ENCODE measurements at places on chromosomes 3 and 15.

GRCh38 chr3:157441102-157441624 is 4.5 kb downstream of the PTX3 start:
- ATAC-seq = no peak
- peaks cover 11% of the 10 kb centered on the region for H3K4me1 ChIP-seq
- no peak overlapping the region for H3K27ac ChIP-seq
- H3K36me3 ChIP-seq = no peaks in the 10 kb centered on the region

DNA sequence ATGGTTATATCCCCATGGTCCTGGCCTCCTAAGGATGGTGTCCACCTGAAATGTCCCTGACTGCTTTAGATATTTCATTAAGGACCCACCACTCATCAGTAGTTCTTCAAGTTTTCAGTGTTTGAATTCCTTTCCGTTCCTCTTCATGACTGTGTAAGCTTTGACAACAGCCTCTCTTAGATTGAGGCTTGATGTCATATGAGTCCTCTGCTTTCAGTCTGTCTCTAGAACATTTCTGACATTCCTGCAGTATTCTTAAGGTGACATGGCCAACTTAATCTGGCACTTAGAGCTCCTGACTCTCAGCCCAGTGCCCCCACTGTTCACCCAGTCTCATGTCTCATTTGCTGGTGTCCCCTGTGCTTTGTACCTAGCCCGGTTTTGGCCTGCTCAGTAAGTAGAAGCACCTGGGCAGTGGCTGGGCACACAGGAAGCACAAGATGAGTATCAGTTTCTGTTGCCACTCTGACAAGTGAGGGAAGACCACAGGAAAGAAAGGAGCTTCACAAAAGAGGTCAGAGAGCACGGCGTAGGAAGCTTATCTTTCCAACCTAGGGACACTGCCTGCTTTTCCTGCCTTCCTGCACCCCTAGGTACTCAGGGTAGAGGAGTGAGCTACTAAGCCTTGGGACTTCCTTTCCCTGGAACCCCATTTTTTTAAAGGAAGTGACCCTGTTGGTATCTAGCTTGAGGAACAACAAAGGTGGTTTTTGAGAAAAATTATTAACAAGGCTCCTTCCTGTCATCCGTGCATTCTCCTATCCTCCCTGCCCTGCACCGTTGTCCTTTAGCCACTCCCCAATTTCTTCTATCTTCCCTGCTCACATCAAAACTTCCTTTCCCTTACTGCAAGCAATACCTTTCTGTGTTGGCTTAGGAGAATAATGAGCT is 103.1 kb downstream of the KLHL25 start:
- peak; percentile 68 for ATAC-seq
- no peaks in the 10 kb centered on the region for H3K27me3 ChIP-seq
- peaks cover 67% of the 10 kb centered on the region for H3K4me1 ChIP-seq
- peaks cover 42% of the 10 kb centered on the region for H3K36me3 ChIP-seq
- H3K4me3 ChIP-seq = peak overlapping the region; percentile 97

GRCh38 chr3:195760345-195761122 is 39.8 kb downstream of the MUC20 start:
- no peaks in the 10 kb centered on the region for H3K4me1 ChIP-seq
- no peaks in the 10 kb centered on the region for H3K36me3 ChIP-seq
- H3K27me3 ChIP-seq = peaks cover 78% of the 10 kb centered on the region

DNA sequence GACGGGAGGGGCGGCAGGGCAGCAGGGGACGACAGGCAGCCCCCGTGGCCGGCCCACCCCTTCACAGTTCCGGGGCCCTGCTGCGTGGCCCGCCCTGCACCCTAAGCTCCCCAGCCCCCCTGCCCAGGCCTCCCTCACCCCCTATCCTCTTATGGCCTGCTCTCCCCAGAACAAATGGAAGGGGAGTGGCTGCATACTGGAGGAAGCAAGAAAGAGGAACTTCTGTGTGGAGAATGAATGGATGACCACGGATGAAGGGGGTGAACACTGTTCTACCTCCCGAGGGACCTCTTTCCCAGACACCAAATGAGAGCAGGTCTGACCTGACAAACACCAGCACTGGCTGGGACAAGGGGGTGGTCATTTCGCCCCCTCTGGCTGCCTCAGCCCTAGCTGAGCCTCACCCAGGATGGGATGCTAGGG is 25.0 kb downstream of the SEC61A1 start:
- H3K27ac ChIP-seq = peak overlapping the region; percentile 49
- peak overlapping the region; percentile 61 for H3K4me3 ChIP-seq
- peak; percentile 44 for ATAC-seq
- H3K36me3 ChIP-seq = peaks cover 39% of the 10 kb centered on the region
- H3K4me1 ChIP-seq = peaks cover 15% of the 10 kb centered on the region
- H3K27me3 ChIP-seq = no peaks in the 10 kb centered on the region

- no peak overlapping the region for H3K4me3 ChIP-seq
- H3K4me1 ChIP-seq = no peaks in the 10 kb centered on the region
- H3K27ac ChIP-seq = no peak overlapping the region
- no peak for ATAC-seq
These were observed 209.3 kb upstream of the SATB1 start for GRCh38 chr3:18634461-18634860.

DNA sequence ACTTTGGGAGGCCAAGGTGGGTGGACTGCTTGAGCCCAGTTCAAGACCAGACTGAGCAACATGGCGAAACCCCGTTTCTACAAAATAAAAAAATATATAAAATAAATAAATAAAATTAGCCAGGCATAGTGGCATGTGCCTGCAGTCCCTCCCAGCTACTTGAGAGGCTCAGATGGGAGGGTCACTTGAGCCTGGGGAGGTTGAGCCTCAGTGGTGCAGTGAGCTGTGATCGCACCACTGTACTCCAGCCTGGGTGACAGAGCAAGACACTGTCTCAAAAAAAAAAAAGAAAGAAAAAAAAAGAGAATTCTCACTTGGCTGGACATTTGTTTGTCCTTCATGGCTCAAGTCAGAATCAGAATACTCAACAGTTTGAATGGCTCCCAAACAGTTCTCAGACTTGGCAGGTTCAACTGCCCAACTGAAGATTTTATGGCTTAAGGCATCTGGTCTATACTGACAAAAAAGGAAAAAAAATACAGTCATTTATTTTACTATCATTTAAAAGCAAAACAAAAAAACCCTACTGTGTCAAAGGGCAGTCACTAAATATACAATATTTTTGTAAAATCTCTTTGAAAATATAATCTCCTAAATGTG is 106.6 kb downstream of the FBXL22 start:
- H3K36me3 ChIP-seq = peaks cover 11% of the 10 kb centered on the region
- no peaks in the 10 kb centered on the region for H3K4me1 ChIP-seq
- H3K27ac ChIP-seq = no peak overlapping the region
- no peak overlapping the region for H3K4me3 ChIP-seq

DNA sequence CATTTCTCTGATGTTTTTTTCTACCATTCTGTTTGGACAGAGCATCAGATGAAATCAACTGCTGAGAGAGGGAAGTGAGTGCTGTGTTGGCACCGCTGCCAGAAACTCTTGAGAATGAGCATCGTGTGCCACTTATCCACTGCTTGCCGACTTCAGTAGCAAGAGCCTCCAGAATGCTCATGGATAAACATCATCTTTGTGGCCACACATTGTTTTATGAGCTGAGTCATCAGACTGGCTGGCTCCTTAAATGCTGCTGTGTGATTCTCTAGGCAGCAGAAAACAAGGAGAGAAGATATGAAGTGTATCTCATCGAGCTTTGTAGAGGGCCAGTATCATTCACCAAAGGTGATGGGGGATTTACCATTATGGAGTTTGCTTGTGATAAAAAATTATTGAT is 3.4 kb upstream of the DOCK3 start:
- H3K36me3 ChIP-seq = no peaks in the 10 kb centered on the region
- H3K4me3 ChIP-seq = no peak overlapping the region
- peaks cover 7% of the 10 kb centered on the region for H3K4me1 ChIP-seq
- H3K27ac ChIP-seq = no peak overlapping the region

GRCh38 chr3:171352387-171352935 is 107.7 kb downstream of the TNIK start:
- H3K27me3 ChIP-seq = no peaks in the 10 kb centered on the region
- peaks cover 1% of the 10 kb centered on the region for H3K4me1 ChIP-seq
- ATAC-seq = no peak

DNA sequence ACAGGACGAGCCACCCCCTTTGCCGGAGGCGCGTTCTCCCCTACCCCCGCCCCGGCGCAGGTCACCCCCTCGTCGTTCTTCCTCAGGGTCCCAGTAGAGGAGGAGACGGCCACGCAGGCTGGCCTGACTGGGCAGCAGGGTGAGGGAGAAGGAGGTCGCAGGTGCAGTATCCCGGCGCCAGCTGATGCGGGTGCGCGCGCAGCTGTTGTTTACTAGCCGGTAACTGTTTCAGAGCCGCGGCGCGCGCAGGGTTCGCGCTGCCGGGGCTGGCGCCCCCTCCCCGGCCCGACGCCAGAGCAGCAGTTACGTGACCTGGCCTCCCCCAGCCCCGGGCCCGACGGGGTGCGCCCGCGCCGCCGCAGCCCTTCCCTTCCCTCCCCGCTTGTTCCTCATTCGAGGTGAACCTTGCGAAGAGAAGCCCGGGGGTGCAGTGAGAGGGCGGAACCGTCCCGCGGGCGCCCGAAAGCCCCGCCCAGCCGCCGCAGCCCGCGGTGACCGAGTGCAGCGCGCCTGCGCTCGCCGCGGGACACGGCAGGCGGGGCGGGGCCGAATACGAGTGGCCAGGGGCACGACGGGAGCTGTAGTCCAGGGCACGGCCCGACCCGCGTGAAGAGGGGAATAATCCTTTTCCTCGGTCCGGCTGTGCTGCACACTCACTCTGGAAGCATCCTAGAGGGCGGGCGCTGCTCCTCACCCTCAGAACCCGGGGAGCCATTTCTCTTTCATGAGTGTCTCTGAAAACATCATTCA is at the start of gene SLC12A6:
TSS of gene SLC12A6 (minus strand) at position 225 of the 750 bp plus-strand sequence. CDS start 1,101 bp downstream, outside the sequence.
- peak within 1 kb of the TSS; percentile 96 for H3K27ac ChIP-seq
- no peaks in the 10 kb centered on the region for H3K27me3 ChIP-seq
- H3K4me1 ChIP-seq = peaks cover 53% of the 10 kb centered on the region
- peak within 1 kb of the TSS; percentile 100 for H3K4me3 ChIP-seq

GRCh38 chr3:154023148-154023547 is 98.0 kb upstream of the ARHGEF26 start:
- H3K27me3 ChIP-seq = no peaks in the 10 kb centered on the region
- H3K27ac ChIP-seq = no peak overlapping the region
- H3K36me3 ChIP-seq = no peaks in the 10 kb centered on the region
- no peaks in the 10 kb centered on the region for H3K4me1 ChIP-seq
- H3K4me3 ChIP-seq = no peak overlapping the region

DNA sequence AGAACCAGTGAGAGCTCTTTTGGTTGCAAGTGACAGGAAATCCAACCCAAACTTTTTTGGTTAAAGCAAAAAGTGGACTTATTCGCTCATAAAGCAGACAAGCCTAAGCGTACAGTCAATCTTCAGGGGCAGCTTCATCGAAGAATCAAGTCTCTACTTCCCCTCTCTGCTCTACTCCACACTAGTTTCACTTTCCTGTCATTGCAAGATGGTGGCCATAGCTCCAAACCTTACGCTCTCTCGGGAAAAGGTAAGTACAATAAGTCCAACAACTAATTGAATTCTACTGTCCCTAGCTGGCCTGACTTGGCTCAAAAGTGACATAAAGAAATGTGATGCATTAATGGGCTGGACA is 24.9 kb upstream of the ZNF710 start:
- H3K27me3 ChIP-seq = no peaks in the 10 kb centered on the region
- ATAC-seq = no peak
- H3K36me3 ChIP-seq = no peaks in the 10 kb centered on the region
- peaks cover 27% of the 10 kb centered on the region for H3K4me1 ChIP-seq

DNA sequence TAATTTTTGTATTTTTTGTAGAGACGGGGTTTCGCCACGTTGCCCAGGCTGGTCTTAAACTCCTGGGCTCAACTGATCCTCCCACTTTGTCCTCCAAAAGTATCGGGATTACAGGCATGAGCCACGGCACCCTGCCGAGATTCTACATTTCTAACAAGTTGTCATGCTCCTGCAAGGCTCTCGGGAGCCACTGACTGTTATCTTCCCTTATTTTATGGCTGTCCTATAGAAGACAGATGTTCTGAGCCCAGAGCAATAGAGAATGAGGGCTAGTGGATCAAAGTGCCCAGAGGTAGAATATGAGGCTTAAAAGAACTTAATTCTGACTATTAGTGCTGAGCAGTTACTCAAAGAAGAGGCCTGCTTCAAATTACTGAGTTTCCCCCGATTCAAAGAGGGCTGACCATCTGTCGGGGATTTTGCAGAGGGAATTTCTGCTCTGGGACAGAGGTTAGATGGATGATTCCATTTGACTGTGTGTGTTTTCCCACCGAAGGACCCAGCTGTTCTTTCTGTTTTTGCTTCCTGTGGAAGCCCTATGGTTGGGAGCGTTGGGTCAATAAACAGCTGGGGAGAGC is 39.5 kb downstream of the ITPR1 start:
- no peaks in the 10 kb centered on the region for H3K27me3 ChIP-seq
- H3K36me3 ChIP-seq = peaks cover 42% of the 10 kb centered on the region
- peaks cover 76% of the 10 kb centered on the region for H3K4me1 ChIP-seq

DNA sequence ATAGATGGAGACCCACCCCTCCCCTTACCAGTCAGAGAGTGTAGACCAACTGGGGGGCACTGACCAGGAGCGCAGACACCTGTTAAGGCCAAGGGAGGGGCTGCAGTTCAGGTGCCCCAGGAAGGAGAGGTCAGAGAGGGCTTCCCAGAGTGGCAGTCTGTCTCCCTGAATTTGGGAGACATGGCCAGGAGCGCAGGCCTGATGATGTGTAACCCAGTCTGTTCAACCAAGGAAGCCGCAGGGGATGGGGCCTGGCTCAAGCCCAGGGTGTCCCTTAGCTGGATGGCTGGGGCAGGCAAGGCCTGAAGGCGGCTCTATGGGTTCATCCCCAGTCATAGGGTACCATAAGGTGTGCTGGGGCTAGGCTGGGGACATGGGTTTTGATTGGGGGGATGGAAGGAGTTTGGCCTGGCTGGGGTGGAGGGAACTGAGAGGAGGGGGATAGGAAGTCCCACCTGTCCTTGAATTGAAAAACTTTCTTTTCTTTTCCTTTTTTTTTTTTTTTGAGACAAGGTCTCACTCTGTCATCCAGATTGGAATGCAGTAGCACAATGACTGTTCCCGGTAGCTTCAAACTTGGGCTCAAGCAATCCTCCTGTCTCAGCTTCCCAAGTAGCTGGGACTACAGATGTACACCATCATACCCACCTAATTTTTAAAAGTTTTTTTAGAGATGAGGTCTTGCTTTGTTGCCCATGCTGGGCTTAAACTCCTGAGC is 75.7 kb downstream of the SMAD6 start:
- no peaks in the 10 kb centered on the region for H3K4me1 ChIP-seq
- ATAC-seq = no peak
- H3K27ac ChIP-seq = no peak overlapping the region
- no peaks in the 10 kb centered on the region for H3K36me3 ChIP-seq

- no peak overlapping the region for H3K4me3 ChIP-seq
- no peaks in the 10 kb centered on the region for H3K36me3 ChIP-seq
- H3K27ac ChIP-seq = no peak overlapping the region
- peaks cover 13% of the 10 kb centered on the region for H3K4me1 ChIP-seq
- no peak for ATAC-seq
These were observed 14.0 kb upstream of the ALAS1 start for GRCh38 chr3:52183786-52184445.
